ENCODE measurements at places on chromosomes 5 and 9. TPM values are rescaled to one million over a fixed set of nuclear protein-coding genes. Genes with fewer than 3 reads are reported as not detected.

The PCDHGA2 gene
- 0.33 TPM for total RNA-seq

The RAI14 gene
- total RNA-seq = 47.9 TPM

The EPB41L4A gene
- total RNA-seq = 12.4 TPM

The CPLANE1 gene
- total RNA-seq = 25.1 TPM

The BTNL8 gene
- total RNA-seq = not detected

The NUTM2F gene
- not detected for total RNA-seq

The RCL1 gene
- total RNA-seq = 27.8 TPM

The PCDHGC5 gene
- 0.69 TPM for total RNA-seq

The FABP6 gene
- total RNA-seq = not detected

The LMBRD2 gene
- total RNA-seq = 7.9 TPM

The NPDC1 gene
- total RNA-seq = 171 TPM

The ENTREP1 gene
- total RNA-seq = 0.35 TPM

The SNX30 gene
- total RNA-seq = 9.6 TPM

The OR2K2 gene
- total RNA-seq = not detected

The TEX48 gene
- total RNA-seq = not detected

The ASS1 gene
- 299 TPM for total RNA-seq

The HMGCR gene
- 59.9 TPM for total RNA-seq

The TAF11L10 gene
- total RNA-seq = not detected

The C9orf153 gene
- not detected for total RNA-seq

The DOK3 gene
- total RNA-seq = 6.0 TPM

The ARL10 gene
- 1.3 TPM for total RNA-seq

The SLC25A48 gene
- not detected for total RNA-seq

The KIF24 gene
- total RNA-seq = 3.3 TPM

The IQGAP2 gene
- total RNA-seq = 0.93 TPM

The SELENOP gene
- 5.8 TPM for total RNA-seq

The EGFLAM gene
- 9.3 TPM for total RNA-seq

The TOR1A gene
- total RNA-seq = 33.6 TPM

The PCDHA3 gene
- total RNA-seq = not detected

The ROPN1L gene
- not detected for total RNA-seq

The ANKDD1B gene
- 0.68 TPM for total RNA-seq

The ACER2 gene
- 3.2 TPM for total RNA-seq

The LHX3 gene
- total RNA-seq = 0.22 TPM

The DMRTA1 gene
- 0.77 TPM for total RNA-seq

The SMIM33 gene
- total RNA-seq = not detected

The MSX2 gene
- 5.6 TPM for total RNA-seq

The DROSHA gene
- 57.7 TPM for total RNA-seq

The RHOBTB3 gene
- 3.8 TPM for total RNA-seq

The C5orf52 gene
- total RNA-seq = not detected

The NR4A3 gene
- 0.25 TPM for total RNA-seq

The IFNB1 gene
- not detected for total RNA-seq

The FOXD4L6 gene
- total RNA-seq = 0.69 TPM

The EIF4E1B gene
- total RNA-seq = not detected

The F2RL2 gene
- 0.28 TPM for total RNA-seq

The TMOD1 gene
- 0.26 TPM for total RNA-seq

The OR1J2 gene
- total RNA-seq = not detected

The GPR151 gene
- total RNA-seq = not detected

The TAF1L gene
- not detected for total RNA-seq

The HMGCS1 gene
- total RNA-seq = 42.6 TPM

The KIAA0825 gene
- 2.5 TPM for total RNA-seq

The IL17B gene
- not detected for total RNA-seq

The FBLL1 gene
- 0.42 TPM for total RNA-seq

All from MCF 10A (cell line).